ENCODE measurements at places on chromosomes 7 and 10. TPM values are rescaled to one million over a fixed set of nuclear protein-coding genes. Genes with fewer than 3 reads are reported as not detected.
A peak's percentile ranks its signal among the peaks of the same experiment; 100 is the strongest.

DNA sequence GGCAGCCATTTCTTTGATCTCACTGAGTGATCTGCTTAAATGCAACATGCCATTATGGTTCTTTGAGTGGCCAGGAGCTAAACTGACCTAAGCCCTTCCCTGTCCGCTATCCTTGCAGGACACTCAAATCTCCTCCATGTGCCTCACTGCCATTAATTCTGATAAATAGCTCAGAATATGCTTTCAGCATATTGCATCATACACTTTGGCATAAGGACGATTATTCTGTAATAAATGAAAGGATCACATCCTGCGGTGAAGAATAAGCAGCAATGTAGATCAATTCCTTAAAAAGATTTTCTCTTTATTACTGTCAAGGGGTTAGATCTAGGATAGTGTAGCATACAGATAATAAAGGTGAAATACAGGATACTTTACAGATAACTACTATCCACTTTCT is 231.8 kb upstream of the CTBP2 start:
- H3K4me3 ChIP-seq: no peak overlapping the region
- H3K4me1 ChIP-seq: no peaks in the 10 kb centered on the region
- no peaks in the 10 kb centered on the region for H3K27me3 ChIP-seq

GRCh38 chr10:117360016-117360415 is 15.2 kb downstream of the PDZD8 start:
- peaks cover 13% of the 10 kb centered on the region for H3K4me1 ChIP-seq
- DNase-seq: no peak
- H3K36me3 ChIP-seq: no peaks in the 10 kb centered on the region
- no peak overlapping the region for H3K4me3 ChIP-seq
- no peak overlapping the region for H3K27ac ChIP-seq

GRCh38 chr10:123202506-123202905 is 48.3 kb downstream of the BUB3 start:
- H3K4me1 ChIP-seq: no peaks in the 10 kb centered on the region
- DNase-seq: no peak
- H3K4me3 ChIP-seq: no peak overlapping the region
- no peaks in the 10 kb centered on the region for H3K36me3 ChIP-seq
- no peak overlapping the region for H3K27ac ChIP-seq
- H3K27me3 ChIP-seq: no peaks in the 10 kb centered on the region

DNA sequence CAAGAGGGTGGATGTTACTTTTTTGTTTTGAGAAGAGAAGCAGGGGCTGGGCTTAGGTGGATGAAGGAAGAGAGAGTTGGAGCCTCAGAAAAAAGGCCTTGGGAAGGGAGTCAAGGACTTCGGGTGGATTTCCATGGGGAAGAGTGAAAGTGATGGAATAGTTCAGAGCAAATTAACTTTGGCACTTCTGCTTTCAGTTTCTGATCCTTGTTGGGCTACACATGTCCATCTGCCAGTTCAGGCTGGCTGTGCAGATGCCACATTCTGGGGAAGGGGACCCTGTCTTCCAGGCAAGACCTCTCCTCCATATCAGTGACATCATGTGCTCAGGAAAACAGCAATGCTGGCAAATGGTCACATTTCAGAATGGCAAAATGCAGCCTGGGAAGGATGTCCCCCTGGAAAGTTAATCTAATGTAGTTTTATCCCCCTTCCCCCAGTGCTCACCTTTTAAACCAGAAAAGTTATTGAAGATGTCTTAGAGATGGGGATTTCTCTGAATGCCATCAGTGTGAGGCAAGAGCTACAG is 86.0 kb downstream of the WDFY4 start:
- no peak overlapping the region for H3K4me3 ChIP-seq
- H3K36me3 ChIP-seq: no peaks in the 10 kb centered on the region
- H3K27me3 ChIP-seq: no peaks in the 10 kb centered on the region
- H3K27ac ChIP-seq: no peak overlapping the region
- H3K4me1 ChIP-seq: no peaks in the 10 kb centered on the region

DNA sequence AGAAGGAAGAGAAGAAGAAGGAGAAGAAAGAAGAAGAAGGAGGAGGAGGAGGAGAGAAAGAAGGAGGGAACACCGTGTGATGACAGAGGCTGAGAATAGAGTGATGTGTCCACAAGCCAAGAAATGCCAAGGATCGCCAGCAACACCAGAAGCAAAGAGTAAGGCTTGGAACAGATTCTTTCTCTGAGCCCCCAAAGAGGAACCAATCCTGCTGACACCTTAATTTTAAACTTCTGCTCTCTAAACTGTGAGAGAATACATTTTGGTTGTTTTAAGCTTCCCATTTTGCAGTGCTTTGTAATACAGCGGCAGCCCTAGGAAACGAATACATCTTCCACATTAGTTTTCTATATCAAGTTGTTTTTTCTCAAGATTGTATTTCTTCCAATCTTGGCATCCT is 13.9 kb upstream of the WNT8B start:
- H3K27me3 ChIP-seq: no peaks in the 10 kb centered on the region
- no peak overlapping the region for H3K4me3 ChIP-seq
- no peak for DNase-seq
- no peak overlapping the region for H3K27ac ChIP-seq

- no peak for DNase-seq
- peaks cover 20% of the 10 kb centered on the region for H3K4me1 ChIP-seq
- no peaks in the 10 kb centered on the region for H3K36me3 ChIP-seq
- H3K27ac ChIP-seq: no peak overlapping the region
Observed at GRCh38 chr10:102241032-102241443, 274 bp downstream of the PITX3 start.

- no peak overlapping the region for H3K27ac ChIP-seq
- DNase-seq: no peak
- H3K4me1 ChIP-seq: no peaks in the 10 kb centered on the region
- no peaks in the 10 kb centered on the region for H3K36me3 ChIP-seq
- H3K27me3 ChIP-seq: no peaks in the 10 kb centered on the region
Observed at GRCh38 chr7:34070511-34071323, 165.4 kb downstream of the BMPER start.

DNA sequence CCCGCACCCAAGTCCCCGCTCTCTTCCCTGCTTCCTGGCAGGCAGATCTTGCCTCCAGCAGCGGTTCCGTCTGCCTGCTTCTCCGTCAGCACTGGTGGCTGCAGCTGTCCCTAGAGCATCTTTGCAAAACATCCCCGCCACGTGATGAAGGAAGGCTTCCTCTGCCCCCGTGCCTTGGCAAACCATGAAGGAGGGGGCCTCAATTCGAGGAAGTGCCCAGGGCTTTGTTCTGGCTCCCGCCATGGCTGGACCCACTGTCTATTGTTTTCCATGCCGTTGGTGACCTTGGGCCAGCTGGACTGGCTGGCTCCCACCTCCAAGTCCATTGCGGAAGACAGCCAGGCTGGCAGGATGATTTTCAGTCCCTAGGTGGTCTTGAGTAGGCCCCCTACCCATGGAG is 13.2 kb upstream of the AQP1 start:
- no peak overlapping the region for H3K4me3 ChIP-seq
- no peak overlapping the region for H3K27ac ChIP-seq
- DNase-seq: no peak
- H3K36me3 ChIP-seq: no peaks in the 10 kb centered on the region

DNA sequence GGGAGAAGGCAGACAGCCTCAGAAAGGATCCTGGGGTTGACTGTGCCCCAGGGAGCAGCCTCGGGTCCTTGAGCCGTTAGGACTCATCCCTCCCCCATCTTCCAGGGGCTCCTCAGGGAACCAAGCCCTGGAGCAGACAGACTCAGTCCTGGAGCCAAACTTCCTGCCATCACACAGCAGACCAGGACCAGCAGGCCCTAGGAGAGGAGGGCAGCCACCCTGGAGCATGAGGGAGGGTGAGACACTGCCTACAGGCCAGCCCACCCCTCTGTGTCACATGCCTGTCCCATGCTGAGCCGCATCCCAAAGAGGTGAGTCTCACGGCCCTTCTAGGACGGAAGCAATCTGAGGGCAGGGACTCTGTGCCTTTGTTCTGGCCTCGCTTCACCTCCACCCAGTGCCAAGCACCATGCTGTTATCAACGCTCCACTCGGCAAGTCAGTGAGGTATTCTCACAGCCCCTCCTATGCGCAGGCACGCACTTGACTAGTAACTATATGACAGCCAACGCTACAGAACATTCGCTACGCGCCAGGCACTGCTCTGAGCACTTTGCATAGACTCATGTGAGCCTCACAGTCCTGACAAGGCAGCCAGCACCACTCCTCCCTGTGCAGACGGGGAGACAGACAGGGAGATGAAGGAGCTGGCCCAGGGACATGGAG is 19.1 kb downstream of the MAD1L1 start:
- H3K4me1 ChIP-seq: no peaks in the 10 kb centered on the region
- DNase-seq: no peak
- H3K27me3 ChIP-seq: no peaks in the 10 kb centered on the region
- no peak overlapping the region for H3K4me3 ChIP-seq
- no peak overlapping the region for H3K27ac ChIP-seq

DNA sequence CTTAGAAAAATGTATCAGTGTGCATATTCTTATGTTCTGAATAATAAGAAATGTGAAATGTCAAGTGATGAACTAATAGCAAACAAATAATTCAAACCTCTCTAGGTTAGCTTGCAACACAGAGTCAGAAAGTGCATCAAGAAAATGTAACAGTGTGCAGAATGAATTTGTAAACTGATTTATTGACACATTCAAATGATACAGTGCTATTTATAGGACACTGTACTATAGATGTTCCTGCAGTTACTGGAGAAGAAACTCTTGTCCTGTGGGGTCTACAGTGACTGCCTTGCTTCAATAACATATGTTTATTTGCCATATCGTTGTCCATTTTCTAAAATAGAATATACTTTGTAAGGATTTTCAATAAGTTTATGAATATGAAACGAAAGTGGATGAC is 639.0 kb downstream of the CNTNAP2 start:
- DNase-seq: no peak
- H3K27ac ChIP-seq: no peak overlapping the region
- no peaks in the 10 kb centered on the region for H3K27me3 ChIP-seq
- H3K36me3 ChIP-seq: no peaks in the 10 kb centered on the region
- H3K4me3 ChIP-seq: no peak overlapping the region

GRCh38 chr7:36190447-36191291 is 37.6 kb downstream of the EEPD1 start:
- H3K4me1 ChIP-seq: no peaks in the 10 kb centered on the region
- H3K27me3 ChIP-seq: no peaks in the 10 kb centered on the region
- H3K27ac ChIP-seq: no peak overlapping the region
- H3K4me3 ChIP-seq: no peak overlapping the region
- DNase-seq: no peak

DNA sequence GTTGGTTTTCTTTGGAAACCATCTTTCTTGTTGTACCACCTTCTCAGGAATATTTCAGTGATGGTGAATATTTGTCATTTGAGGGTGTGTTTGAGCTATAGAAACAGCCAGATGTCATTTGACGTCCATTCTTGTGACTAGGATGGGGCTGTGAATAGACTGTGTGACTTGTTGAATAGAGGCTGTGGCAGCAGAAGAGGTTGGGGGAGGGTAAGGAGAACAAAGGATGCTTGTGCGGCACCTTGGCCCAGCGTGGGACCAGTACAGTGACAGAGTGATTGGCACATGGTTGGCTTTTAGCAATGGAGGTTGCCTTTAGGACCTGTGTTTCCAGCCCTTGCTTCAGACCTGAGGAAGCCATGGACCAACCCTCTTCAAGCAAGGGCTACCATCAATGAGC is 11.3 kb downstream of the DMBT1 start:
- no peaks in the 10 kb centered on the region for H3K4me1 ChIP-seq
- no peaks in the 10 kb centered on the region for H3K27me3 ChIP-seq
- H3K4me3 ChIP-seq: no peak overlapping the region
- DNase-seq: no peak
- H3K36me3 ChIP-seq: no peaks in the 10 kb centered on the region

DNA sequence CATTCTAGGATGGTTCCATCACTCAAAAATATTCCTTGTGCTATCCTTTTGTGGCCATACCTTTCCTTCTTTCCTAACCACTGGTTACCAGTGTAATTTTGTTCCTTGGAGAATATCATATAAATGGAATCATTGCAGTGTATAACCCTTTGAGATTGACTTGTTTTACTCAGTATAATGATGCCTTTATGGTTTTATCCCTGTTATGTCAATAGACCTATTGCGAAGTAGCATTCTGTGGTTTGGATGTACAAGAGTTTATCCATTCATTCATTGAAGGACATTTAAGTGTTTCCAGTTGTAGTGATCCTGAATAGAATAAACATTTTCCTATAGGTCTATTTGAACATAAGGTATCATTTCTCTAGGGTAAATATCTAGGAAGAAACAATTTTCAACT is 54.2 kb downstream of the RBM33 start:
- peaks cover 22% of the 10 kb centered on the region for H3K36me3 ChIP-seq
- no peaks in the 10 kb centered on the region for H3K4me1 ChIP-seq
- H3K27ac ChIP-seq: no peak overlapping the region
- no peak for DNase-seq
- H3K4me3 ChIP-seq: no peak overlapping the region

- H3K36me3 ChIP-seq: no peaks in the 10 kb centered on the region
- DNase-seq: no peak
- H3K27me3 ChIP-seq: no peaks in the 10 kb centered on the region
- H3K4me3 ChIP-seq: no peak overlapping the region
Observed at GRCh38 chr10:26372513-26373354, 65.4 kb upstream of the APBB1IP start.

DNA sequence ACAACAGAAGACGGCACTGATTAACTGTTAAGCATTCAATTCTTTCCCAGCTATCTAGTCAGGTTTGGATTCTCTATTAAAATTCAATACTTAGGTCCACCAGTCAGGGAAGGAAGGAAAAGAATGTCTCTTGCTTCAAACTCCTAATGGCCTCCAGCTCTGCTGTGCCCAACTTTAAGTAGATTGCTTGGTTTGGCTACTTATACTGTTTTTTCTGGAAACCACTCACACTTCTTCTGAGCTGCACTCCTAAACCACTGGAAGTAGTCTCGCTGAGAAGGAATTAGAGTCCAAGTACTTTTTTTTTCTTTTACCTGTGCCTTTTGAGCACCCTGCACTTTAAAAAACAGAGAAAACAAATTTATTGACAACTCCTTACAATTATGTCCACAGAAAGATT is 26.7 kb upstream of the COL1A2 start:
- H3K27ac ChIP-seq: peak overlapping the region; percentile 93
- no peaks in the 10 kb centered on the region for H3K27me3 ChIP-seq
- no peaks in the 10 kb centered on the region for H3K36me3 ChIP-seq
- peak overlapping the region; percentile 1 for H3K4me3 ChIP-seq

- no peak overlapping the region for H3K27ac ChIP-seq
- no peak for DNase-seq
- no peak overlapping the region for H3K4me3 ChIP-seq
- H3K4me1 ChIP-seq: no peaks in the 10 kb centered on the region
- no peaks in the 10 kb centered on the region for H3K27me3 ChIP-seq
Observed at GRCh38 chr7:39910108-39910869, 39.8 kb upstream of the CDK13 start.

Gene CCDC172
- total RNA-seq: not detected

Gene BAMBI
- total RNA-seq: 0.92 TPM

Gene PTN
- 40.3 TPM for total RNA-seq

Gene WIPF3
- 1.1 TPM for total RNA-seq

Gene GRM8
- 3.1 TPM for total RNA-seq

Gene GPNMB
- total RNA-seq: 76.1 TPM

Gene NYAP1
- total RNA-seq: 1.3 TPM

Gene RPEL1
- total RNA-seq: not detected

Gene PRKG1
- total RNA-seq: 72.3 TPM

Gene ANKIB1
- total RNA-seq: 44.1 TPM

Gene TMEM176B
- total RNA-seq: 10.4 TPM

Gene DPP6
- 50.7 TPM for total RNA-seq

Gene SH3PXD2A
- 20.6 TPM for total RNA-seq

Gene GTPBP10
- total RNA-seq: 25.0 TPM

Measured in thyroid gland (tissue), 4 donors.